ENCODE measurements at places on chromosomes 11 and 22.
A peak's percentile ranks its signal among the peaks of the same experiment; 100 is the strongest.

DNA sequence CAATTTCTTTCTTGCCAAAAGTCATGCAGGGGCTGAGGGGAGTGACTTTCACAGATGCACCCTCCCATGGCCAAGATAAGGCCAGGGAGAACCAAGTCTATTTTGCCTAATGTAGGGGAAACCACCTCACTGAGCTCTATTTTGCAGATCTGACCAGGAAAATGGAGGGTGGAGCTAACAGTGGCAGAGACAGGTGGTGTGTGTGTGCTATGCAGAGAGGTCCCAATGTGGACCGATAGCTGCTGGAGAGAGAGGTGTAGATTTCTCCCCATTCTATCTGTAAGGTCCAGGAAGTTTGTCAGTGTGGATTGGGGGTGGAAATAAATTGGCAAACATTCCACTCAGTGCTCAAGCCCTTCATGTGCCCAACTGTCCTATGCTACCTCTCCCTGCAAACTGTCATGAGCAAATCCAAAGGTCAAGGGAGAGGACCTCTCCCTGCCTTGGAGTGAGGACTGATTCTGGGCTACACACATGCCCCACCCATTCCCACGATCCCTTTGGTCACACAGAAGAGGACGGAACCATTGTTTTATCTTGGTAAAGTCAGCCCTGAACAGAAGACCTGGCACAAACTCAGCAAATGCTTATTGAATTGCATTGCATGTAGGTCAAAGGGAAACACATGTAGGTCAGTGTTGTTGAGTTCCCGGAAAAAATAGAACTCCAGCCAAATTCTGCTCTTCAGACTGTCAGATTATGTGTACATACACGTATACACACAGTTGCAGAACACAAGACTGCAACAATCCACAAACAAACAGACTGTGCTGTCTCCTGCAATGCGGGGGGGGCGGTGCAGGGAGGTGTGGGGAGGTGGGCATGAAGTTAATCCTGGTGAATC is 65.9 kb downstream of the C11orf58 start:
- DNase-seq = no peak

- no peak for DNase-seq
These were observed 151.6 kb upstream of the MTMR2 start for GRCh38 chr11:96075532-96075959.

- DNase-seq = no peak
These were observed 43.6 kb upstream of the LINC01488 start for GRCh38 chr11:69437876-69438205.

- DNase-seq = no peak
These were observed 457.1 kb upstream of the TENM4 start for GRCh38 chr11:79897896-79898295.

- no peak for DNase-seq
These were observed 134.5 kb upstream of the NAV2 start for GRCh38 chr11:19577976-19578619.

DNA sequence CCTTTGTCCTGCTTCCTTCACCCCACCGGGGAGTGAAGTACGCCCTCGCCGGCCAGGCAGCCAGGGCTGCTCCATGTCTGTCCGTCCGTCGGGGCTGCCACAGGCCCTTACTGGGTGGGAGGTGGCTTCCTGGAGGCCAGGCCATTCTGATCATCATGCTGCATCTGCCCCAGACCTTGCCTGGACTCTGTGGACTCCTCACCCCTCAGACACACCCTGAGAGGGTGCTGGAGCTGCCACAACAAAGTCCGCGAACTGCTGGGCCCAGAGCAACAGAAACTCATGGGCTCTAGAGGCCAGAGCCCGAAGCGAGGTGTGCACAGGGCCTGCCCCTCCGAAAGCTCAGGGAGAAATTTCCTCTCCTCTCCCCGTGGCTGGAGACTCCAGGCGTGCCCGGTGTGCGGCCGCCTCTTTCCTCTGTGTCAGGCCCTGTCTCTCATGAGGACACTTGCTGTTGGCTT is 124.2 kb downstream of the KCNQ1OT1 start:
- DNase-seq = no peak

DNA sequence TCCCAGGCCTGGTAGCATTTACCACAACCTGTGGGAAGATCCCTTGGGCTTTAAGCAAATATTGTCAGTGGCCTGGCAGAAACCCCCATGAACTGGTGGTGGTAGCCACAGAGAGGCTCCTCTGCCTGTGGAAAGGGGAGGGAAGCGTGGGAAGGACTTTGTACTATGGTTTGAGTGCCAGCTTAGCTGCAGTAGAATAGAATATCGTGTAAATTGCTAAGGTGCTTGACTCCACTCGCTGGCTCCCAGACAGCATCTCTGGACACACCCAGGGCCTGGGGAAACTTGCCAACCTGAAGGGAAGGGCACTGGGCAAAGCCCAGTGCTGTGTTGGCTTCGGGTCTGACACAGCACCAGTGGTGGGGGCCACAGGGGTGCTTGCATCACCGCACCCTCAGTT is 52.6 kb downstream of the XRRA1 start:
- DNase-seq = no peak

GRCh38 chr11:117582433-117582832 is 214.6 kb downstream of the DSCAML1 start:
- DNase-seq = no peak

GRCh38 chr11:17387811-17388210 is 648 bp downstream of the KCNJ11 start:
- no peak for DNase-seq

DNA sequence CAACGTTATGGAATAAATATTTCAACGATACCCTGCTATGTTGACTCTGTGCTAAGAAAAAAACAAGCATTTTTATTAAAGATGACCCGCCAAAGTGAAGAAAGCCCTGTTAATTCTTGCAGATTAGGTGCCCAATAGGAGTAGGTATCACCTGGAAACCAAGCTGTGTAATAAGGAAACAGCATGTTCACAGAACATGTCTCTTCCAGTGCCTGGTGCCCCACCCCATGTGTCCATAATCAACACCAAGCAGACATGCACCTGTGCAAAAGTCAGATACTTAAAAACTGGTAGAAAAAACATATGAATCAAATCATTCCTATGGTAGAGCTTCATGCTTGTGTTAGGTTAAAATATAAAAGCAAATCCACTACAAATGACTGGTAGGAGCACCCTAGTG is 327.1 kb downstream of the SHANK2 start:
- no peak for DNase-seq

- DNase-seq = no peak
These were observed 84.5 kb upstream of the PLET1 start for GRCh38 chr11:112345166-112345565.

DNA sequence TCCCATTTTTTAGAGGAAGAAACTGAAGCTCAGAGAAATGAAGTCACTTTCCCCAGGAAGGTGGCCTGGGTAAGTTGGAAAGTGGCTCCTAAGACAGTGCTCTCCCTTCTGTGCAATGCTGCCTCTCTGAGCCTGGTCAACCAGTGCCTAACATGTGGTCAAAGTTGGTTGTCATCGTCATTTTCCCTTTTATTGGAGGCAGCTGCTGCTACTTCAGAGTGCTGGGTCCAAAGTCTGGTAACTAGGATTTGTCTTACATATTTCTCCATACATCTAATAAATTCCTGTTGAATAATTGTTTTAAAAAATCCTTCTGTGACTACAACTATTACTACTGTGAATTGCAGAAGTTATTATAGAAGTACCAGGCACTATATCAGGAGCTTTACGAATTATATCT is 48.1 kb downstream of the TECTA start:
- no peak for DNase-seq

- DNase-seq = peak; percentile 63
These were observed at the start of gene HIRA for GRCh38 chr22:19431649-19432132. Gene HIRA, minus strand, starts transcription at chr22:19431733. Its CDS starts 257 bp downstream, at chr22:19431476.

DNA sequence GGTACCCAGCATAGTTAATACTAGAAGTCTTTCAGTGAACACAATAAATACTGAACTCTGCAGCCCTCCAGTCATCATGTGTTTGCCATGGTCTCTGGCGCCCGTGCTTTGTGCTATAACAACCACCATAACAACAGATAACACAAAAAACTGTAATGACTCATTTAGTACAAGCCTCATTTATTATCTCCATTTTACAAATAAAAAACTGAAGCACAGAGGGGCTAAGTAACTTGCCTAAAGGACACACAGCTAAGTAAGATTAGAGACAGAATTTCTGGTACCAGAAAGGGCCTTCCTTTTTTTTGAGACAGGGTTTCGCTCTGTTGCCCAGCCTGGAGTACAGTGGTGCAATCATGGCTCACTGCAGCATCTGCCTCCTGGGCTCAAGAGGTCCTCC is 19.5 kb downstream of the RBFOX2 start:
- DNase-seq = no peak

GRCh38 chr11:57511741-57512430 is 3.6 kb downstream of the SLC43A1 start:
- DNase-seq = no peak

GRCh38 chr11:120651836-120652235 is 140.3 kb downstream of the GRIK4 start:
- DNase-seq = no peak

GRCh38 chr22:31883989-31884388 is 60.3 kb upstream of the YWHAH start:
- no peak for DNase-seq

DNA sequence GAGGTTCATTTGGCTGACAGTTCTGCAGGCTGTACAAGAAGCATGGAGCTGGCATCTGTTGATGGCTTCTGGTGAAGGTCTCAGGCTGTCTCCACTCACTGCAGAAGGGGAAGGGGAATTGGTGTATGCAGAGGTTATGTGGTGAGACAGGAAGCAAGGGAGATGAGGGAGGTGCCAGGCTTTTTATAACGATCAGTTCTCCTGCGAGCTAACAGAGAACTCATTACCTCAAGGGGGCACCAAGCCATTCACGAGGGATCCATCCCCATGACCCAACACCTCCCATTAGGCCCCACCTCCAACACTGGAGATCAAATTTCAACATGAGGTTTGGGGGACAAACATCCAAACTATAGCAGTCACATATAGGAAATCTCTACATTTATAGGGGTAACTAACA is 38.7 kb upstream of the E2F8 start:
- DNase-seq = no peak

DNA sequence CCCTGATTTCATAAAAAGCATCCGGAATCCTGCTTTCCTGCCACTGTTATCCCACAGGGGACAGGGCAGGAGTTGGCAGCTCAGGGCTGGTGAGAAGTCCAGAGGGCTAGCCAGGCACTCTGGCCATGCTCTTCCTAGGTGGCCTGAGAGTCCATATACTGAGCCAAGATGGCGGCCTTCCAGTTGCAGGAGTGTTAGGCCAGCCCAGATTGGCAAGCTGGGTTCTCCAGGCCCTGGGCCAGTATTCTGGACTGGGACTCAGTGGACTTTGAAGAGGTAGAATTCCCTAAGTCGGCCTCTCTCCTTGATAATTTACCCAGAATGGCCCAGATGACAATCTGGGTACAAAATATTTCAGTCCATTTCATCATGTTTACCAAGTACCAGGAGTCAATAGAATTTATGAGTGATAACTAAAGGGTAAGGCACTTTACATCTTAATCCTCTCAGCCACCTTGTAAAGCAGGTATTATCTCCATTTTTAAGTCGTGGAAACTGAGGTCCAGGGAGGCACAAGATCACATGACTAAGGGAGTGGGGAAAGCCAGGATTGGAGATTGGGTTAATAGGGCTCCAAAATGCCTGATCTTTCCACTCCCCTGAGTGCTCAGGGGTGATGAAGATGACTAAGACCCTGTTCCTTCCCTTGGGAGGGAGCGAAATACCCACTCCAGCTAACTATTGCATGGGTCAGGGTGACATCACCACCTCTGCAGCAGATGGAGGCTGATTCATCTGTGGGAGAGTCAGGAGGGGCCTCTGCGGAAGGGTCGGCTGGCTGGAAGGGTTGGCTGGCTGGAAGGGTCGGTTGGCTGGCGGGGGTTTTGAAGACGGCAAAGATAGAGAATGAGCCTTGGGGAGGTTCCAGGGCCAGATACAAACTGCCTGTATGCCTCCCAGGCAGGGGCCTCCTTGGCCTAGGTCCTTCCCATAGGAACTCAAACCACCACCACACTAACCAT is 1.2 kb upstream of the MICALL1 start:
- no peak for DNase-seq

DNA sequence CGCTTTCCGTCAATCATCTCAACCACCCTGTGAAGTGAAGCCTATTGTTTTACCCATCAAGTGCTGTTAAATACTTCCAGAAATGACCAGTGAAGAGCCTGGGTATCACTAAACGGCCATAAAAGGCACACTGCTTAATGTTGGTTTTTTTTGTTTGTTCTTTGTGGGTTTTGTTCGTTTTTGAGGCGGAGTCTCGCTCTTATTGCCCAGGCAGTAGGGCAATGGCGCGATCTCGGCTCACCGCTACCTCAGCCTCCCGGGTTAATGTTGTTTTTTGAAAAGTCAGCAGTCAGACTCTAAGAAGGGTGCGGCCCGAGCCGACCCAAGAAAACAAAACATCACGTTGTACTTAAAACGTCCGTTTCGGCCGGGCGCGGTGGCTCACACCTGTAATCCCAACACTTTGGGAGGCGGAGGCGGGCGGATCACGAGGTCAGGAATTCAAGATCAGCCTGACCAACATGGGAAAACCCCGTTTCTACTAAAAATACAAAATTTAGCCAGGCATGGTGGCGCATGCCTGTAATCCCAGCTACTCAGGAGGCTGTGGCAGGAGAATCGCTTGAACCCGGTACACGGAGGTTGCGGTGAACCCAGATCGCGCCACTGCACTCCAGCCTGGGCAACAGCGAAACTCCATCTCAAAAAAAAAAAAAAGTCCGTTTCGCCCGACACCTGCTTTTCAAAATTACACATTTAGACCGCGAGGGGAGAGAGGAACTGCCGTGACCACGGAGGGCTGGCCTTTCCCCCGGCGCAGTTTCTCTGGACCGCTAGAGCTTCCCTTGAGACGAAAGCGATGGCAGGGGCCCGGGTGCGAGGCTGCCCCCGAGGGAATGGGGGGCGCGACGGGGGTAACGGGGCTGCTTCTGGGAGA is 714 bp downstream of the CD59 start:
- DNase-seq = peak; percentile 31

GRCh38 chr22:35589071-35589755 is 27.9 kb downstream of the MB start:
- no peak for DNase-seq

DNA sequence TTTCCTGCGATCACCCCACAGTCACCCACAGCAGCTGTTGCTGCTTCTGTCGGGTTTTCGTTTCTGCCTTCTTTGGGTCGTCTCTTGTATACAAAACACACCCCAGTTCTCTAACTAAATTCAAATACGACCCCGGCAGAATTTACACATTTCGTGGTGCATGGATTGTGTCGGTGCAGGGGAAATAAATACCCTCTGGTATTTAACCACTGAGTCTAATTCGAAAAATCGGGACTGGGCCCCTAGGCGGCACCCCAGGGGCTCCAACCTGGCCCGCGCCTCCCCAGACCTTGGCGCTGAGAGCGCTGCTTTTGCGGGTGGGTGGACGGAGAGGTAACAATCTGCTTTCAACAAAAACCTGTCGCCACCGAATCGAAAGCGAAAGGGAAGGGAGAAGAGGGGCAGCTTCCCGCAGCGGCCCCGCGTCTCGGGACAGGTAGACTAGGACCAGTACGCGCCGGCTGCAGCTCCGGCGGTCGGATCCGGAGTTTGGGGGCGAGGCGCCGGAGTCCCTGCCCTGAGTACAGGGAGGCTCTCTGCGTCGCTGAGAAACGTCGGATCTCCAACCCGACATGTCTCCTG is 4.4 kb downstream of the ALX4 start:
- no peak for DNase-seq

- no peak for DNase-seq
These were observed 120.4 kb upstream of the TTC12 start for GRCh38 chr11:113193946-113194345.

Measured in T-helper 1 cell (primary cell).